ENCODE measurements at places on chromosomes 2 and 18.

DNA sequence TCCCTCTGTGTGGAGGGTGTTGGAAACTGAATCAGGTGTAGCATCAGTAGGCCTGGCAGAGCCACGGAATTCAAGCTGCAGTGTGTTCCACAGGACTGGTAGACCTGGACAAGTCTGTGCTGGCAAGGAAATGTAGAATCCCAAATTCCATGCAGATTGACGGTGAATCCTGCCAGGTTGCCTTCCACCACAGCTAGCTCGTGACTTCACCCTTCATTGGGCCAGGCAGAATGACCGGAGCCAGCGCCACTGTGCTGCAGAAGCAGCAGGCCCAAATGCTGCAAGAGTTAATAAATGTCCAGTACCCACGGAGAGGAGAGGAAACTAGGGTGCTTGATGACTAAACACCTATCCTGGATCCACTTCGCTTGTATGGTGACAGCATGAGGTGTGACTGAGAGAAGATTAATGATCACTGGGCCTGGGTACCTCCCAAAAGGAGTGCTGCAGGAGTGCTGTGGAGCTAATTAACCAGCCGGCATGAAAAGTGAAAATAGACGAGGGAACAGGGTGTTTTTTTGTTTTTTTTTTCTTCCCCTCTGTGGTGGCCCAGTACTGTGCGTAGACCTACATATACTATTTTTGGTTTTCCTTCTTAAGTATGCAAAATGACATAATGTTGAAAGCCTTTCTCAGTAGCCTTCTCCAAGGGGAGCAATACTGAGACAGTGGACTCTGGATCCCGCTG, 122.2 kb downstream of the TANC1 start:
- DNase-seq = no peak

DNA sequence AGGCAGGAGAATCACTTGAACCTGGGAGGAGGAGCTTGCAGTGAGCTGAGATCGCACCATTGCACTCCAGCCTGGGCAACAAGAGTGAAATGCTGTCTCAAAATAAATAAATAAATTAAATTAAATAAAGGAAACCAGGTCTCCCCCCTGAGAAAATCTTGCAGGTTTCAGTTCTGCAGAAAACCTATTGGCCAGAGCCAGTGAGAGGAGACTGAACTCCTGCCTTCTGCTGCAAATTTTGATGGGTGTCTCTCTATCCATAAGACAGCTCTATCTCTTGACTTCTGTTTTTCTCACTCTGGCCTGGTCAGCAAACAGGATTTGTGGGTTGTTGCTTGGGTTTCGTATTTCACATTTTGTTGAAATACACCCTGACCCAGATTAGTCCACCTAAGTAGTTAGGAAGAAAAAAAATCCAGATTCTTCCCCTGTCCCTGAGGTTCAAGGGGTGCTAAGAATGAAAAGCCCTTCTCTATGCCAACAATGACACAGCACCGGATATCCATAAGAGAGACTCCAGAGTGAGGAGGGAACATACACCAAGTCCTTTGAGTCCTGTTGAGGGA, 86.7 kb upstream of the MAP4K4 start:
- no peak for DNase-seq

DNA sequence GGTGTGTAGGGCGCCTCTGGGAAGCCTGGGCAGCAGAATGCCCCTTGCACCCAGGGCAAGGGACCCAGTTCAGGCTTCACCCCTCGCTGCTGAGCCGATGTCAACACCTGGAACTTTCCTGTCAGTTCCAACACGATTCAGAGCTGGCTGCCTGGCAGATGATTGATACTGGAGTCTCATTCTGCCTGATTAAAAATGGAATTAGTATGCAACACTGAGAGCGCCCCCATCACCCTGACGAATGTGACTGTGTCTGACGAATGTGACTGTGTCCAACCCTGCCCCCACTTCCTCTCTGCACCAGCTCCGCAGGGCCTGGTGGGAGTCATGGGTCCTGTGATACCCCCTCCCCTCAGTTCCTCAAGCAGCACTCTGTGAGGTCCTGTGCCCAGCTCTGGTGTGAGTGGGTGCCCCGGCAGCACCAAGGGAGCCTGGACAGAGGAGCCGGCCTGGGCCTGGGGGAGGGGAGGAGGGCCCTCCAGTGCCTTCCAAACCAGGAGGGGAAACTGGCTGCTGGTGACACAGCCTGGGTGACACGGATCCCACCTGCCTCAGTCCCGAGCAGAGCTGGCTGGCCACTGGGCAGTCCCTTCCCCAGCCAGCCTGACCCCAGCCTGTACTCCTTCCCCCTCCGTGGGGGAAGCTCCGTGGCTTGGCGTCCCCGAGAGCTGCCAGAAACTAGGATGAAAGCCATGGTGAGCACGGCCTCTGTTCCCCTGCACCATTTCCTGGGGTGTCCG, 41.4 kb upstream of the ALPP start:
- no peak for DNase-seq

DNA sequence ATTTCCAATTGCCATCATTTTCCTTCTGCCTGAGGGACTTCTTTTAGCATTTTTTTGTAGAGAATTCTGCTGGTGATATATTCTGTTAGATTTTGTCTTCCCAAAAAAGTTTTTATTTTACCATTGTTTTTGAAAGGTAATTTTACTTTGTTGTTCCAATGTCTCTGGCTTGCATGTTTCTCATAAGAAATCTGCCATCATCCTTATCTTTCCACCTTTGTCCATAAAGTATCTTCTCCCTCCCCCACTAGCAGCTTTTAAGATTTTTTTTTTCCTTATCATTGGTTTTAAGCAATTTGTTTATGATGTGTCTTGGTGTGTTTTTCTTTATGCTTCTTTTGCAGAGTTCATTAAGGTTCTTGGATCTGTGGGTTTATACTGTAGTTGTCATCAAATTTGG, 104.5 kb downstream of the KCTD1 start:
- DNase-seq = no peak

DNA sequence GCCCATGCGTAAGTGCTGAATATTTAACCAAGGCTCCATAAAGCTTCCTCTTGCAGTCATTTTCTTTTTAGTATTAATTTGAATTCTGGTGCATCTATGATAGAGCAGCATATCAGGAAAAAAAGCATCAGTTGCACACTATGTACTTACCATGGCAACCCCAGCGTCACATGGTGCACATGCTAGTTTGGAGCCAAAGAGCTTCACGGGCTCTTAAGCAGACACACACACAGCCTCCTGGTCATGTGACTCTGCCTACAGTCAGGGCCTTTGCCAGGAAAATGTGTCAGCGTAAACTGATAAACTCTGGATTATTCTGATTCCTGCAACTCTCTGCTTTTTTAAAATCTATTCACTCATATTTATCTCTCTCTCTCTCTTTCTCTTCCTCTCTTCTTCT, 30.2 kb downstream of the NYAP2 start:
- DNase-seq = no peak

- no peak for DNase-seq
These were observed 22.7 kb downstream of the RUFY4 start for GRCh38 chr2:218091746-218092145.

GRCh38 chr2:133835821-133836619, 267.8 kb upstream of the NCKAP5 start:
- no peak for DNase-seq

GRCh38 chr2:216849987-216850386, 9.9 kb downstream of the TNP1 start:
- no peak for DNase-seq

DNA sequence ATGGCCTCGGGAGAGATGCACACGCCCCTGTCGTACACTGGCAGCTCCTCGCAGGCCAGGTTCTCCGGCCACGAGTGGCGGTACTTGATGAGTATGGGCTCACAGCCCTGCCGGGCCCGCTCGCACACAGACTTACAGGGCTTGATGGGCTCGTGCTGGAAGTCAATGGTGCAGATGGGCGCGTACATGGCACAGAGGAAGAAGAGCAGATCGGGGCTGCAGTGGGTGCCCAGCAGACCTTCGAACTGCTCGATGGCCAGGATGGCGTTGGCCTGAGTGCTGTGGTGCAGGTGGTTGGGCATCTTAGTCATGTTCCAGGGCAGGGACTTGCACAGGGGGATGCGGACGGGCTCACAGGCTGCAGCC, 359 bp downstream of the FRZB start:
- DNase-seq = no peak

DNA sequence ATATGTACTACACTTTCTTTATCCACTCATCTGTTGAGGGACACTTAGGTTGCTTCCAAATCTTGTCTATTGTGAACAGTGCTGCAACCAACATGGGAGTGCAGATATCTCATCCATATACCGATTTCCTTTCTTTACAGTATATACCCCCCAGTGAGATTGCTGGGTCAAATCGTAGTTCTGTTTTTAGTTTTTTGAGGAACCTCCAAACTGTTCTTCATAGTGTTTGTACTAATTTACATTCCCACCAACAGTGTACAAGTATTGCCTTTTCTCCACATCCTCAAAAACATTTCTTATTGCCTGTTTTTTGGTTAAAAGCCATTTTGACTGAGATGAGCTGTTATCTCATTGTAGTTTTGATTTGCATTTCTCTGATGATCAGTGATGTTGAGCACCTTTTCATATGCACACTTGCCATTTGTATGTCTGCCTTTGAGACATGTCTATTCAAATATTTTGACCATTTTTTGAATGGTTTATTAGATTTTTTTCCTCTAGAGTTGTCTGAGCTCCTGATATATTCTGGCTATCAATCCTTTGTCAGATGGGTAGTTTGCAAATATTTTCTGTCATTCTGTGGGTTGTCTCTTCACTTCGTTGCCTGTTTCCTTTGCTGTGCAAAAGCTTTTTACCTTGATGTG, 12.2 kb downstream of the PLEK start:
- no peak for DNase-seq

DNA sequence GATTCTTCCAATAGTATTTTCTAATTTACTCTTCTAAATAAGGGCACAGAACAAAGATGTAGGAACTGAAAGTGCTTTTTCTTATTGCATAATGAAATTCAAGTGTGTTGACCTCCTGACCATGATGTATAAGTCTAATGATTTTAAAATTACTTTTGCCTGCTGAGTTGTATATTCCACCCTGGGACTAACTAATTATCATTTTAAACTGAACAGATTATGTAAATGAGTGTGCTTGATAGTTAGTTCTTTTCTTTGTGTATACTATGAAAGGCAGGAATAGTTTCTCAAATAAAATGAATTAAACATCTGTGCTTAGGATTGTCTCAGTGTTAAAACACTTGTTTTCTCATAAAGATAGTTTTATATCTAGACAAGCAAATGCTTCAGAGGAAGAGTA, 284.5 kb downstream of the RIT2 start:
- no peak for DNase-seq

- no peak for DNase-seq
These were observed 240.6 kb upstream of the RAB12 start for GRCh38 chr18:8368512-8369217.

GRCh38 chr2:118813601-118814339, 33.7 kb downstream of the EN1 start:
- no peak for DNase-seq

GRCh38 chr2:158505448-158505934, 48.7 kb downstream of the PKP4 start:
- no peak for DNase-seq

GRCh38 chr2:227374158-227374557, 4.9 kb downstream of the TM4SF20 start:
- DNase-seq = no peak

DNA sequence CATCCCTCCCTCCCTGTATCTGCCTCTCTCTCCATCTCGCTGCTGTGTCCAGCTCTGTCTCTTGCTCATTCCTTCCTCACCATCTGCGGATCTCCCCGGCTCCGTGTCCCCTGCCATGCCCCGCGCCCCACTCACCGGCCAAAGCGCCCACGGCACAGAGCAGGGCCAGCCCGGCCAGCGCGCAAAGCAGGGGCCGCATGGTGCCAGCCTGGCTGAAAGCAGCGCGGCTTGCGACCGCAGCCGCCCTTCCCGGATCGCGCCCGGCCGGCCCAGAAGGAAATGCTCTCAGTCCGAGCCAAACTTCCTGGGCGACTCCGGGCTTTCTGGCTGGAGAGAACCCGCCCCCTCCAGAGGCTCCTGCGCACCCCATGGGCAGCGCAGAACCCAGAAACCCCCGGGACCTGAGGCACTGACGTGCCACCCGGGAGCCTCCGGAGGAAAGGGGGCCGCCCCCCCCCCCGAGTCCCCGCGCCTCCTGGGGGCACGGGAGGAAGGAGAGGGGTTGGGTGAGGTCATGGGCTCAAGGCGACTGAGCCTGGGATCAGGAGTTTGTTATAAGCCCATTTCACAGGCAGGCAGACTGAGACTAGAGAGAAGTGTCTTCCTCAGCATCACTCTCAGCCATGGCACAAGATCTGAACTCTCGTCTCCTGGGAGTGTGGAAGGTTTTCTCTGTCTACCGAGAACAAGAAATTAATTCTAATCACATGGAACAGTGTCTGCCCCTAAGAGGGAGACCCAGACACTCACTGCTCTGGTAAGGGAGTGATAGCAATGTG, 45.2 kb upstream of the RAB6C start:
- DNase-seq = no peak

Measured in iPS DF 6.9 (cell line).